Esophagus mucosa (tissue), 1 donor: ENCODE measurements at places on chromosomes 7 and 10. TPM values are rescaled to one million over a fixed set of nuclear protein-coding genes. Genes with fewer than 3 reads are reported as not detected.

Gene SLC18A2
- 0.12 TPM for total RNA-seq

Gene LDB3
- total RNA-seq: 0.56 TPM

Gene LRRC4
- total RNA-seq: 16.7 TPM

Gene NEBL
- total RNA-seq: 30.1 TPM

Gene TMEM270
- total RNA-seq: not detected

Gene ITPRID1
- total RNA-seq: 0.28 TPM

Gene SLC29A3
- total RNA-seq: 0.92 TPM

Gene PLEKHS1
- total RNA-seq: 1.0 TPM

Gene NUTM2B
- 0.24 TPM for total RNA-seq

Gene CDH23
- 1.3 TPM for total RNA-seq

Gene CFAP69
- 1.1 TPM for total RNA-seq

Gene TDRD1
- total RNA-seq: not detected

Gene CHRM2
- not detected for total RNA-seq

Gene ACHE
- total RNA-seq: 0.44 TPM

Gene VGF
- total RNA-seq: not detected

Gene SYT15B
- total RNA-seq: 0.88 TPM

Gene PKD2L1
- total RNA-seq: not detected

Gene MEIG1
- not detected for total RNA-seq

Gene NUPR2
- 0.32 TPM for total RNA-seq

Gene CARD11
- 0.80 TPM for total RNA-seq

Gene ZNF488
- 0.60 TPM for total RNA-seq

Gene GNAT3
- total RNA-seq: not detected

Gene FAS
- total RNA-seq: 12.2 TPM

Gene CC2D2B
- total RNA-seq: 0.36 TPM

Gene PCDH15
- not detected for total RNA-seq
